Skin of body (tissue), 3 donors: ENCODE measurements at places on chromosomes 6 and 20.

DNA sequence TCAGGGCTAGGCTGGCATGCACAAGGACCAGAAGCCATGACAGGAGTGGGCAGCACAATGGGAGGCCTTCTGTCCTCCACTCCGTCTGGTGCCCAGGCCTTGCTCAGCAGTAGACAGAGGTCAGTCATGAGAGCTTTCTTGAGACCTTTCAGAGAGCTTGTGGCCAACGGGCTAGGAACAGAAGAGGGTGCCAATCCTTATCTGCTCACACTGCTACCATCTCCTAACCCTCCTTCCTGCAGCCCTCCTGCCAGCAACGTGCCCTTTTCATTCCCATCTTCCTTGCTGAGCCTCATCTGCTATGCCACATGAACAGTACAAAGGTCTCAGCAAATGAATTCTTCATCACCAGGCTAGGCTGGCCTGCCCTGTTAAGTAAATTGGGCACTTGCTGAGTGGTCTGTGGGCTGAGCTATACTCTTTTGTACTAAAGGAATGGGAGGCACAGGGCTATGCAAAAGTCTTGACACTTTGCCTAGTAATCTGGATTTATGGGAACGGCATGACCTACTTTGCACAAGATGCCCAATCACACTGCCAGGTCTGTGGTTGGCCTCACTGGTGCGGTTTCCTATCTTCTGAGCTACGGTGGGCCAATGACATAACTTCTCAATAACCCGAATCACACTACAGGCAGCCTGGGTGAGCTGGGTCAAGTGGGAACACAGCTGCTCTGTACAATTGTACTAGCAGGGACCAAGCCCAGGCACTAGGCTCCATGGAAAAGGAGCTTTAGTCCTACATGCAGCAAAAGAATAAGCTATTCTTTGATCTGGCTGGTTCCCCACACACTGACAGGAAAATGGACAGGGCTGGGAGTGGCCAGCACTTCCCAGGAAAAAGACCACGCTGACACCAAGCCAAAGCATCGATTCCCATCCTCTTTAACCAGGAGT lies 47.8 kb downstream of the ELOVL5 start:
- DNase-seq = no peak

- no peak for DNase-seq
Measured at GRCh38 chr6:131923356-131923755, 27.8 kb downstream of the CCN2 start.

DNA sequence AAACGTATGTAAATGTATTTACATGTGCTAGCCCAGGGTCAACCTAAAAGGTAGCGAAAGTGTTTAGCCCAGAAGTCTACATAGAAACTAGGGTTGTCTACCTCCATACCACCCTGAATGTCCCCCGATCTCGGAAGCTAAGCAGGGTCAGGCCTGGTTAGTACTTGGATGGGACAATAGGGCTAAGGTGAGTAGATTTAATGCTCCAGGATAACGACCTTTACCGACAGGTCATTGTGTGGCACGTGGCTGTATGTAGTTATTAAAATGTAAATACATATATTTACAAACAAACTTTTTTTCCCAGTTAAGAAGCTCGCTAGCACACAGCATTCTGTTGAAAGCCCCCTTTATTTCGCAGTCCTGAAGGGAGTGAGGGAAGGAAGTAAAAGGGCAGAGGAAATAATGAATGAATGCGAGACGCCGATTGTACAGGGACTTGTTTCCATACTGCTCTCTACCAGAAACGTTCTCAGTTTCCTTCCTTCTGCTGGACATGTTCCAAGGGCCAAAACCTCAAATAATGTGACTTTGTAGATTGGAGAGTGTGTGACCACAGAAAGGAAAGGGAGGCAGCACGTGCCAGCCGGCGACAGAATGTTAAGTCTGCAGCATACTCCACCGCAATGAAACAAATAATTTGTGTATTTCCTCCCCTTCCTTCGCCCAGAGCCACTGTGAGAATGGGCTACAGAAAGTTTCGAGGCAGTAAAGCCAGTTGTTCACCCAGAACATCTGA lies 612 bp downstream of the ADAT2 start:
- DNase-seq = peak; percentile 68

- DNase-seq = no peak
Measured at GRCh38 chr6:14618759-14619418, 501.3 kb downstream of the CD83 start.

- no peak for DNase-seq
Measured at GRCh38 chr6:159093609-159094443, 49.0 kb upstream of the TAGAP start.

DNA sequence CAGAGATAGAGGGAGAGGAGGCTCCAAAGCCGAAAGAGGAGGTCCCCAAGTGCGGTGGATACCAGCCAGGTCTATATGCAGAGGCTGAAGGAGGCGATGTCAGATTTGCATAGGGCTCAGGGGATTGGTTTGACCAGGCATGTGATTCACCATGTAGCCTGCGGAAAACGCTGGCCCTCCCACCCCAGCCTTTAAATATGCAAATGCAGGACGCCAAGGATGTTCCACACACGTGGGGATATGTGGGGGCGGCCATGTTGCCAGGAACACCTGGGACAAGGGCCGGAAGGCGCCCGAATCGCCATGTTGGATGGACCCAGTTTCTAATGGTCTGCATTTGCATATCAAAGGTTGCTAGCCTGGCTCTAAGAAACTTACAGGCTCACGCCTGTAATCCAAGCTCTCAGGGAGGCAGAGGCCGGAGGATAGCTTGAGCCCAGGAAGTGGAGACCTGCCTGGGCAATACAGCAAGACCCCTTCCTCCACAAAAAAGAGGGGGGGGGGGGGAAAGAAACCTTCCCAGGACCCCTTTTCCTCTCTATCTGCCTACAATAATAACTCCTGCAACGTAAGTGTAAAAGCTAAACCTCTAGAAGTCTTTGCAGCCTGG lies 110.5 kb downstream of the TULP4 start:
- DNase-seq = no peak

DNA sequence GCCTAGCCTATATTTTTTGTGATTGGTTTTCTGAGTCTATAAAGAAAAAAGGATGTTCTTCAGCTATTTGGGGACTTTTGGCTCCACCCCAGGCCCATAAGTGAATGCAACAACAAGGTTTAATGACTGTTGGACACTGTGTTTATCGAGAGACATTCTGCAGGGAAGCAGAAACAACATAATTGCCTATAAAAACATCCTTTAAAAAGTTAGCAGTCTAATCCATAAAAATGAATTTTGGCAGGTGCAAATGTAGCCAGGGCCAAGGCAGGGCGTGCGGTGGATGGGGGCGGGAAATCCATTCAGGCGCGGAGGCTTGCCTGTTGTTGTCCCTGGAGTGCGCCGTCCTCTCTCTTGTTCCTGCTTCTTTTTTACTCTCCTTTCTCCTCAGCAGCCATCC lies 99.3 kb downstream of the PAX1 start:
- DNase-seq = peak; percentile 14

DNA sequence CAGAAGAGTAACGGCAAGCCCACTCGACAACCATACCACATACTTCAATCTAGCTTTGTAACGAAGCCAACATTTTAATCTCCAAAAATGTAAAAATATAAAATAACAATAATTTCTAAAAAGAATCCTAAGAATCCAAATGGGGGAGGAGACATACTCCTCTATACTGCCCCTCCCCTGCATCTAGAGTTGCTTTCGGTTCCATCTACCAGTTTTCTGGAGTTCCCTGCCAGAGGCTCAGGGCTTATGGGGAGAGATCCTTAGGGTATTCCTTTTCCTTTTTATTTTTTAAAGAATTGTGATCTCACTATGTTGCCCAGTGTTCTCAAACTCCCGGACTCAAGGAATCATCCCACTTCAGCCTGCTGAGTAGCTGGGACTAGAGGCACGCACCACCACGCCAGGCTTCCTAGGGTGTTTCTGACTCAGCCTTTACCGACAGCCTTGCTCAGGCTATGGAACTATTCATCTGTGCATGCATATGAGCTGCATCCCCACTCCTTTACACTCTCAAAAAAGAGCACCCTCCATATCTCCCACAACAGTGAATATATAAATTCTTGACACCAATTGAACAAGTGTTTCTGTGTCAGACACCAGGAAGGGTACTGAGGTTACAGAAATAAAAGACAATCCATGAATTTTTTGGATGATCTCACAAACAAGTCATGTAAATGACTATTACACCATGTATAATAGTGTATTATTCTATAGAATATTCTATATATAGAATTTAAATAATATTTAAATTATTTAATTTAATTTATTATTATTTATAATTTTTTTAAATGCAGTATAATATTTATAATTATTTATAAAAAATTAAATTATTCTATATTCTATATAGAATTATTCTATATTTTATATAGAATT lies 40.7 kb upstream of the UBR2 start:
- no peak for DNase-seq

- peak; percentile 33 for DNase-seq
Measured at GRCh38 chr6:5706124-5707033, 300.3 kb downstream of the NRN1 start.

- no peak for DNase-seq
Measured at GRCh38 chr6:139529420-139529819, 155.0 kb upstream of the CITED2 start.

DNA sequence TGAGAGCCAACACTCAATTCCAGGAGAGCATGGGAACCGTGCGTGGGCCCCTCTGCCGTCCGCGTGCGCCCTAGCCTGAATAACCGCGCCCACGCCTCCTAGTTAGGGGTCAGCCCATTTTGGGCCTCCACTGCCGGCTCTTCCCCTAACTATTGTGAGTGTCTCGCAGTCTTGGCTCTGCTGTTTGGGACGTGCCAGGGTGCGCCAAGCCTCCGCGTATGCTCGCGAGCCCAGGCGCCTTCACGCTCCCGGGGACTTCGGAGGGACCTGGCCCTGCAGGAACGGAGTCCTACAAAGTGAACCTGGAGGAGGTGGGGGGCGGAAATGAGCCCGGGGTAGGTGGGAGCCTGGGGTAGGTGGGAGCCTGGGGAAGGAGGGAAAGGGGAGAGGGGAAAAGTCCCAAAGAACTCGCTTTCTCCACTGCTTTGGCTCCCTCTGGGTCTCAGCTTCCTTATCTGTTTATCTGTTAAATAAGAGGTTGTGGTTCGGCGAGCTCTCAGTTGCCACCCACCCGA lies 873 bp upstream of the GCM2 start:
- no peak for DNase-seq
